Activated gamma-delta T cell treated with Interleukin-2 at 50 U/mL for 16 hours (primary cell): ENCODE measurements at places on chromosomes 12 and 14.

DNA sequence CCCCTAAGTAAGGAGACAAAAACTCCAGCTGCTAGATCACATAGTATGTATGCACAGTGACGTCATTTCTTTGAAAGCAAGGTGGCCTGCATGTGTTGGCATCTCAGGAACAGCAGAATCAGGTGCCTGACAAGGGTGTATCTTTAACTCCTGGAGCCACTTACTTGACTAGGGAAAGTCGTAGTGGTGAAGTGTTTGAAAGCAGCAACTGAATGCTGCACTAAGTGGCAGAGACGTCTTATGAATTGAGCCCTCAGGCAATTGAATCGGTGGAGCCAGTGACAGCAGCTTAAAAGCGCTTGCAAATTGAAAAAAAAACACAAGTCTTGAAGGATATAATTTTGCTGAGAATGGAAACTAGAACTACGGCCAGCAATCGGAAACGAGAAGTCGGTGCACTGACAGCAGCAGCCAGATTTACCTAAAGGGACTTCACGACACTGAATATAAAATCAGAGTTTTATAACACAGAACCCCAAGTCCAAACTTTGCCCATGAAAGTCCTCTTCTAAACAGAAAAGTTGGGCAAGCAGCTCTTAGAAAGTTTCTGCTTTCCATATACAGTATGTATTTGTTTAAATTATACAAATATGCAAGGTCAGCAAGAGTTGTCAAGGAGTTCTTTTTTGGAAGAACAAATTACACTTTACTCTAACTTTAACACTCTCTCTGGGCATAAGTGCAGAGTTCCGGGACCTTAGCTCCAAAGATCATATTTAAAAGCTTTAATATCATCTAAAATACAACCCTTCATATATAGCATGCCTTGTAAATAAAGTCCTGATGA, 1.1 kb downstream of the IGF1 start:
- DNase-seq: no peak

GRCh38 chr12:95601091-95601961, 50.0 kb upstream of the USP44 start:
- DNase-seq: no peak

DNA sequence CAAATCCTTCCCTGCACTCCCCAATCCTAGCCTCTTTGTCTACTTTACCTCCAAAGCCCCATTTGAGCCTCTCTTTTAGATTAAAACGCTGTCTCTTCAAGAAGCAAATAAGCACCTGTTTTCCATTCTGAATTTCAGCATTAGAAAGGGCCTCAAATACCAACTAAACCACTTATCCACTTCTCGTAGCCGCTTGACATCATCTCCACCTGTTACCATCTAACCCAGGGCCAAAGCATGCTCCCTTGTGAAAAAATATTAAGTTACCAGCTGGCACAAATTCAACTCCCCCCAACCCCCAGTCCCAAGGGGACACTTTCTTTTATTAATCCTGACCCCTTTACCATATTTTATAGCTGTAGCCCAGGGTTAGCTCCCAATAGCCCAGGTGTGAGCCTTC, 43.1 kb downstream of the GPHB5 start:
- DNase-seq: no peak

GRCh38 chr14:98955036-98955740, 316.8 kb downstream of the BCL11B start:
- DNase-seq: no peak

GRCh38 chr14:49770212-49770817, 2.4 kb downstream of the KLHDC2 start:
- no peak for DNase-seq

- DNase-seq: no peak
Measured at GRCh38 chr14:100765296-100765695, 38.6 kb downstream of the DLK1 start.

GRCh38 chr12:52411815-52412214, 5.7 kb upstream of the KRT82 start:
- DNase-seq: no peak

GRCh38 chr12:91914701-91915100, 230.9 kb downstream of the BTG1 start:
- no peak for DNase-seq

DNA sequence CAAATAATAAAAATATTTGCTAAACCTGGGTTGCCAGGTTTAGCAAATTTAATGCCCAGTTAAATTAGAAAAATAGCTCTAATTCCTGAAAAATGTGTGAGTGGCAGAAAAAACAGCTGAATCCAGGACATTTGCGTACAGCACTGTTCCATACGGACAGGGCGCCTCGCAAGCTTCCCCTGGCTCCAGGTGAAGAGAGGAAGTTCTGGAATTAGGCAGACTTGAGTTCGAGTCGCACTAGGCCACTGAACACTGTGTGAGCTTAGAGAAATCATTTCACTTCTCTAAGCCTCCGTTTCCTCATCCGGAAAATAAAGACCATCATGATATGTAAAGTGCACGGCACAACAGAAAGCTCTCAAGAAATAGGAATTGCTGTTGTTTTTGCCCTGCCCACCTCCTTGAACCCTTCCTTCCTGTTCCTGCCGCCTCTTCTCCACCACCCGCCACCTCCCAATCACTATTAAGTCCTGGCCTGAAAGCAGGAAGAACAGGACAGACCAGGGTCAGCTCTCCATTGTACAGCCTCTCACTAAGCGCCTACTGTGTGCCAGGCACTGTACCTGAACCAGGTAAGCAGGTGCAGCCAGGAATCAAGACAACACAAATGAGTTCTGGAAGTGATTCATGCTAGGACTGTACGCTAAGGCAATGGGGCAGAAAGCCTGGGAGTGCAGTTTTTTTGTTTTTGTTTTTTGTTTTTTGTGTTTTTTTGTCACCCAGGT, 763 bp upstream of the PHETA1 start:
- DNase-seq: no peak

- DNase-seq: no peak
Measured at GRCh38 chr12:130632642-130633041, 83.5 kb downstream of the RIMBP2 start.

- DNase-seq: peak; percentile 85
Measured at GRCh38 chr12:104064031-104064841, at the start of gene HCFC2. Gene HCFC2 (plus strand): TSS chr12:104064531. CDS start chr12:104064561, 30 bp downstream.

DNA sequence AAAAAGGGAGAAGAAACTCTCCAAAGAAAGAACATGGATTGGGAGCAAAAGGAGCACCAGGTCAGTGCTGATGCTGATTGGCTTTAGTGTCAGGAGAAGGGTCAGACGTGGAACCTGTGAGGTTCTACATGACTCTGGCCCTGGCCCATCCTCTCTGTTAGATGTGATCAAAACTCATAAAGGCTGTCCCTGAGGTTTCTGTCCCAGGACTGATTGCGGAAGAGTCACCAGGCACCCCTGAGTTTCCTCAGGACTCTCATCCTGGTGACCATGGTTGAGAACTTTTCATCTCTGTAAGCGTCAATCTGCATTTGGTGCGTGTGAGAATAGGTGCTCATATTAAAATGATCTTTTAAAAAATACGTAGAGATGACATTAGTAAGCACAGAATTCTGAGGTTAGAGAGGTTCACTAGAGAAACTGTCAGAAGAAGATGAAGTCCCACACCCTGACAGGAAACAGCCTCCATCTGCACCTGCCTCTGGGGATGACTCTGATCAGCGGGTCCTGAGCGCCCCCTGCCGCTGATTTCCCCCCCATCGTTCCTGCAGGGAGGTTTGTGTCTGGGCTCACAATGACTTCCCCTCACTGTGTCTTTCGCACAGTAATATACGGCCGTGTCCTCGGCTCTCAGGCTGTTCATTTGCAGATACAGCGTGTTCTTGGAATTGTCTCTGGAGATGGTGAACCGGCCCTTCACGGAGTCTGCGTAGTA, 741.8 kb downstream of the TMEM121 start:
- DNase-seq: peak; percentile 84

GRCh38 chr14:85300107-85300506, 229.8 kb upstream of the FLRT2 start:
- DNase-seq: no peak

GRCh38 chr12:125988545-125988944, 923.3 kb downstream of the AACS start:
- no peak for DNase-seq

- no peak for DNase-seq
Measured at GRCh38 chr12:122870867-122871664, 24.9 kb downstream of the VPS37B start.

GRCh38 chr12:18400186-18400585, 138.9 kb downstream of the PIK3C2G start:
- DNase-seq: no peak

- DNase-seq: no peak
Measured at GRCh38 chr12:108355069-108355468, 16.0 kb upstream of the CMKLR1 start.

DNA sequence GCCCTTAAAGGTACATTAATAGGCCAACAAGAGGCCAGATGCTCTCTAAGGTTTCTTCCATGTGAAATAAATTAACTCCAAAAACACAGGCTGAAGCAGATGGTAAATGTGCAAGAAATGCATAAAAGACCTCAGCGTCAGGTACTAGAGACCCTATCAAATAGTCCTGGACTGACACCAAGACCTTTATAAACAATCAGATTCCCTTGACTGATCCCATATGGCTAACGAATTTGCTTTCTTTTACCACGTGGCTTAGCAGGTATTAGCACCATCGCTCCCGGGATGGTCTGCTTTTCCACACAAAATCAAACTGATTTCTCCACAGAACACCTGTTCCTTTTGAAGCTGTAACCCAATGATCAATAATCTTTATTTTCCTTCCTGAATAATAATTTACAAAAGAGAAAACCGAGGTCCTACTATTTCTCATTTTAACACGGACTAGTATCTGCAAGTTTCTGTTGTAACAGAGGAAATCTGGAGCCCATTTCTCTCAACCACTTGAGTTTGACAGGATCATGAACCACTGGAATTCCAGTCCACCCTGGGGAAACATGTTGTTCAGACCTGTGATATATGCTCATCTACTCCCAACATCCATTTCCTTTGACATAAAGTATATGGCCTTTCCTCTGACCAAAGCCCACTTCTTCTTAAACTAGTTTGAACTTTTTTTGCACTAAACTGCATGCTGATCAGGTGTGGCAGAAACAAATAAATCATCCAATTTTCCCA, 48.2 kb upstream of the DAAM1 start:
- DNase-seq: no peak

DNA sequence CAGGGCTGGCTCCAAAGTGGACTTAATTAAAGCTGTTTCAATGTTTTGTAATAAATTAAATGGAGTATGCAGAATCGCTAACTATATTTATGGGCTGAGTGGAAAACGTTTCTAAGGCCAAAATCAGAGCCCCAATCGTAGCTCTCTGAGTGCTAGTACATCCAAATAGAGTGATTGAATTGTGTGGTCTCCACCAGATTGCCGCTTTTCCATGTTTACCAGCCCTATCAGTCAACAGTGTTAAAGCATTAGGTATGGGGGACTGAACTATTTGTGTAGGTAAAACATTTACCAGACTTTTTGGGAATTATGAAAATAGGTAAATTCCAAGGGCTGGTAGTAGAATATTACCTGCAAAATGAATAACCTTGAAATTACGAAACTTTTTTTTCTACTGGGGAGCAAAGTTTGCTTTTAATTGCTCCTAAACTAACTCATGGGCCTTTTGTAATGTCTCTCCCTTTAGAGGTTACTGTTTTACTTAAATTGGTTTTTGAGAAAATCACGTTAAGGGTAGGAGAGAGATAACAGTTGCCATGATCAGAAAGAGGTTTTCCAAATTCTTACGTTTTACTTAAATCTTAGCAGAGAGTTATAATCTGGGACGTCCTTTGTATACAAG, 28.0 kb upstream of the METAP2 start:
- DNase-seq: no peak

DNA sequence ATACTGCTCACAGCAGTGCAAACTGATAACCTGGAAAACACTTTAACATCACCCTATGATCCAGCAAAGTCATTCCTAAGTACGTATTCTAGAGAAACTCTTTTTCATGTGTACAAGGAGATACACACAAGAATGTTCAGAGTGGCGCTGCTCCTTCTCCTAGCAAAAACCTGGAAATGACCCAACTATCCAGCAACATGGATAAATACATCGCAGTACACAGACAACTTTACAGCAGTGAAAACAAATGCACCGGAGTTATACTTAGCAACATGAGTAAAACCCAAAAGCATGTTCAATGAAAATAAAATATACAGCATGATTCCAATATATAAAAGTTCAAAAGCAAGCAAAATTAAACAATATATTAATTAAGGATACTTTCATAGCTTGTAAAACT, 18.7 kb downstream of the SART3 start:
- DNase-seq: no peak

DNA sequence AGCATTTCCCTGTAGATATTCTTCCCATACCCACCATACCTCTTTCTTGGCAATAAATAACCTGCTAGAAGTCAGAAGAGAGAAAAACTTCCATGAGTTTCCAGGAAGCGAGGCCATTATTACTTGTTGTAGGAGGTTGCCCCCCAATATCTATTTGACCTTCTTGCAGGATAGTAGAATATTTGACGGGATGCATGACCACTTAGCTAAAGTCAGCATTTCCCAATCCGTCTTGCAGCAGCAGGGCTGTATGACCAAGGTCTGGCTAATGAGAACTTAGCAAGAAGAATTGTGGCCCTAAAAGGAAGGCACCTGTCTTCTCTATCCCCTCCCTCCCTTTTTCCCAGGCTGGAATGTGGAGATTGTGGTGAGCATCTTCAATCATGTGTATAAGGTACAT, 51.5 kb downstream of the NINJ2 start:
- DNase-seq: no peak

GRCh38 chr12:88993651-88994050, 358.6 kb downstream of the DUSP6 start:
- DNase-seq: no peak

- DNase-seq: no peak
Measured at GRCh38 chr14:32545095-32545494, 216.0 kb downstream of the AKAP6 start.

DNA sequence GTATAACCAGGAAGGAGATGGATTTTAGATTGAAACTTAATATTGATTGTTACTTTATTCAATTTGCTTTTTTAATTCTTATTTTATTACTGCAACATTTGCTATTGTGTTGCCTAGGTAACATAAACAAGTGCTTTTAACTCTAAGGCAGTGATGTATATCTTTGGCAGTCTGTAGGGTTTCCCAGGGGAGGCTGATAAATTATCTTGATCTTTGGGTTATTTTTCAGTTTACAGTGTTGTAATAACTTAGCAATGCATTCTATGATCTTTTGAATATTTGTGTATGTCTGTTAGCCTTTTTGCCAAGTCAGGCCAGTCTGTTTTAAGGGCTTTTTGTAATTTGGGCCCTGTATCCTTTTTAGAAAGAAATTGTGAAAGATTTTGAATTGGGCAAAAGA, 7.8 kb upstream of the DTD2 start:
- DNase-seq: no peak

- DNase-seq: no peak
Measured at GRCh38 chr12:462936-463705, 3.4 kb downstream of the B4GALNT3 start.

- no peak for DNase-seq
Measured at GRCh38 chr12:16027002-16027401, 115.9 kb downstream of the DERA start.
